ENCODE measurements at places on chromosomes 6 and 20.

GRCh38 chr6:87731818-87732661, 30.0 kb upstream of the AKIRIN2 start:
- no peaks in the 10 kb centered on the region for H3K4me1 ChIP-seq
- peaks cover 2% of the 10 kb centered on the region for H3K36me3 ChIP-seq
- DNase-seq = no peak
- no peak overlapping the region for H3K4me3 ChIP-seq
- no peaks in the 10 kb centered on the region for H3K27me3 ChIP-seq
- no peak overlapping the region for H3K27ac ChIP-seq

DNA sequence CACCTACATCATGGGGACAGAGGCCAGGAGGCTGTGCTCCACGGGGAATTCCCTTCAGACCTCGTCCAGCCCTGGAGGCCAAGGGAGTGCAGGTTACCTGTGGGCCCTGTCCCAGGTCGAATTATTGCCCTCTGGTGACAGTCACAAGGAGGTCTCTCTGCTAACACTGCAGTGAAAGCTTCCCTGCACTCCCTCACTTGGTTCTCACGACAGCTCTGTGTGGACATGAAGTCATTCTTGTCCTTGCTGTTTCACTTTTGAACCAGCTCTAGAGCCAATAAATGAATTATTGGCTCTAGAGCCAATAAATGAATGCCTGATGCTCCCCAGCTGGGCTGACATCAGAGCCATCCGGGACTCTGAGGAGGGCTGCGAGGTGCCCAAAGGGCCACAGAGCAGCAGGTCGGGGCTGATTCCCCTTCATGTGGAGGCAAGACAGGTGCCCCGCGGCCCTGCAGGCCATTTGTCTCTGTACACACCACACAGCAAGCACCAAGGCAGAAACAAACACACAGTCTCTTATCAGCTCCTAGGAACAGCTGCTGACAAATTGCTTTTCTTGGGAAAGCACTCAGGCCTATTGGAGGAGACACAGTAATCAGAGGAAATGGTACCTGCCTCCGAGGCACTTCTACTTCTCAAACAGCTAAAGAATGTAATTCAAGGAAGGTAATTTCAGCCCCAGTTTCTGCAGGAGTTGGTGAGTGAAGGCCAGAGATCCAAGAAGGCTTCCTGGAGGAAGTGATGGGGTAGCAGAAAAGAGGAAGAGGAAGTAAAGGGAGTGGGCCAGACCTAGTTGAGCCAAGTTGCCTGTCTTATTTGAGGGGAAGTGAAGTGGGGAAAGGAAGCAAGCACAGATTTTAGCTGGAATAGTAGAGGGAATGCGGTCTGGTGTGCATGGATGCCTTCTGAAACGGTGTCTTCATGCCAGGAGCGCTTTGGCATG, 27.5 kb upstream of the TBXT start:
- no peak overlapping the region for H3K4me3 ChIP-seq
- no peak overlapping the region for H3K27ac ChIP-seq
- H3K36me3 ChIP-seq = no peaks in the 10 kb centered on the region
- H3K27me3 ChIP-seq = no peaks in the 10 kb centered on the region
- peaks cover 3% of the 10 kb centered on the region for H3K4me1 ChIP-seq

DNA sequence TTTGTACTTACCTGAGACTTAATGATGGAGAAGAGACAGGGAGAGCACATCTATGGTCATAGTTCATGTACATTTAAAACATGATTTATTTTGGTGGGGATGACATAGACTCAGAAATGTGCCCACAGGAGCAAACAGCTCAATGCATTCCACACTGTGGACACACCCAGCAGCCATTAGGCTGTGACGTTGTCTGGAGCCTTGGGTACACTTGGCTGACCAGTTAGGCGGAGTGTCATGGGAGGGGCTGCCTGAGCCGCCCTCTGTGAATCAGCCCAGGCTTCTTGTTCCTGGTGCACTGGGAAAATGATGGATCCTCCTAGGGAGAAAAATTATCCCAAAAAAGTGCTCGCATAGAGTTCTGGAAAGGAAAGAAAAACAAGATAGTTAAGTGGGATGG, 231.0 kb upstream of the GMDS start:
- H3K27ac ChIP-seq = no peak overlapping the region
- no peaks in the 10 kb centered on the region for H3K36me3 ChIP-seq
- no peaks in the 10 kb centered on the region for H3K4me1 ChIP-seq
- no peak for DNase-seq
- no peak overlapping the region for H3K4me3 ChIP-seq

- H3K4me1 ChIP-seq = no peaks in the 10 kb centered on the region
- DNase-seq = no peak
- H3K27me3 ChIP-seq = no peaks in the 10 kb centered on the region
- H3K27ac ChIP-seq = no peak overlapping the region
- H3K36me3 ChIP-seq = no peaks in the 10 kb centered on the region
These were observed 222.3 kb downstream of the IBTK start for GRCh38 chr6:82025271-82025670.

DNA sequence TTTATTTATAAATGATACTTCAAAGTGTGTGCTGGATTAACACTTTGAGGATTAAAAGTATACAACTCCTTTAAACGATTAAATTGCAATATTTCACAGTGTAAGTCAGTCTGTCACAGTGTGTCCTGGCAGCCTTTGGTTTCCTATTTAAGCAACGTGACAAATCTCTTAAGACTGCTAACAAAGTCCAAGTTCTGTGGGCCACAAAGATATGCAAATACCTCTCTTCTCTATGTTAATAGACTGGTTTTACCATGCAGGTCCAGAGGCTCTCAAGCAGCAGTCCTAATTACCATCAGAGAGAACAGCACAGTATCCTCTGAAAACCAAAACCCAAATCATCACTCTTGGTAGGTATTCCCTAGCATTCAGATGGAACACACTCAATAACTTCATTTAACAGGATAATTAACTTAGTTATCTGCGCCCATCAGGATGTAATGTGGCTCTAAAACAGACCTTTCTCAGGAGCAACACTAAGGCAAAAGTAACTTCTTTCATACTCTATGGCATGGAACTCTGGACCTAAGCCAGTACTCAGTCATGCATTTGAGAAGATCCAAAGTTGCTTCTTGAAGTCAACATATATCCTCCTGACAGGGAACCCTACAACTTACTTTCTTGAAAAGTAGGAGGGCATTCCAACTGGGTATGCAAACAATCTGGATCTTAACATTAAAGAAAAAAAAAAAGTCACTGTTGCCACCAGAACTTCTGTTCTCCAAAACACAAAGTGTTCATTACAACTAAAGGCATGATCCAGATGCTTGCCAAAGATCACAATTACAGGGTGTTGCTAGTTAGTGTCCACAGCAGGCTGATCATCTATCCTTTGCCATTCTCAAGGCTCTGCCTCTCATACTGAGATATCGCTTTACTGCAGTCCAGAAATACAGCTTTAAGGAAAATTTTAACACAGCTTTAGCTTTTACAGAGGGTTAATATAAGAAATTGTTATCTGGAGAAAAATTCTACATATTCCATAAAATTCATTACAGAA, 53.2 kb downstream of the MAN1A1 start:
- no peaks in the 10 kb centered on the region for H3K36me3 ChIP-seq
- H3K4me1 ChIP-seq = peaks cover 2% of the 10 kb centered on the region
- no peak overlapping the region for H3K4me3 ChIP-seq
- no peaks in the 10 kb centered on the region for H3K27me3 ChIP-seq
- no peak overlapping the region for H3K27ac ChIP-seq
- no peak for DNase-seq

DNA sequence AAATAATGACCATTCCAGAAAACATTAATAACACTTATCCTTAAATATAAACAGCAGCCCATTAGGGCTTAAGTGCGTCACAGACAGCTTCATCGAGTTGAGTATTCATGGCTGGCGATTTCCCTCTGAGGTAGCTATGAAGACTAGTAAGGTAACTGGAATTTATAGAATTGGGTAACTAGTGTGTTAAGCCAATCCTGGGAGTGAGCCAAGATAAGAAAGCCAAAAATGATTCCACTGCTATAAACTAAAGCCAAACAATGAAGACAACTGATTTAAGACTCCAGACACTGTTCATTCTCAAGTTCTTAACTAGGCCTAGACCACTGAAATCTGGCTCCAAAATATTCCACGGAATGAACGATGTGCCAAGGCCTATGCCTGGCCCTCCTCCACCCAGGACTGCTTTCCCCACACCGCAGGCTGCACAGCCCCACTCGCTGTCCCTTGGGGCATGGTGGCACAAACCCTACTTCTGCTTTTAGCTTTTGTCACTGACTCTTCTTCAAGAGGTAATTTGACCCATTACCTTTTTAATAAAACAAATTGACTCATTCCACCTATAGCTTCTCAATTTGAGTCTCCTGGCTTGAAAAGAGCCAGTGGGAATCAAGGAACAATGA, 66.0 kb downstream of the BLOC1S5 start:
- H3K36me3 ChIP-seq = no peaks in the 10 kb centered on the region
- no peaks in the 10 kb centered on the region for H3K4me1 ChIP-seq
- H3K27ac ChIP-seq = no peak overlapping the region
- H3K27me3 ChIP-seq = no peaks in the 10 kb centered on the region
- DNase-seq = no peak

All from H9 (cell line).